A549 treated with CORT108297 at 1 μM for 4 hours (cell line): ENCODE measurements at places on chromosomes 11 and 22. TPM values are rescaled to one million over a fixed set of nuclear protein-coding genes. Genes with fewer than 3 reads are reported as not detected.

TSPO gene
- total RNA-seq: 137 to 248 TPM (median 239 TPM) in 5 replicates

SYCE3 gene
- total RNA-seq: 0.23 to 0.34 TPM (median 0.30 TPM) in 3 of 5 replicates, not detected in the others

FUT4 gene
- 2.2 to 2.9 TPM (median 2.6 TPM) in 5 replicates for total RNA-seq

POU2AF2 gene
- total RNA-seq: not detected in 5 replicates

MRGPRX4 gene
- not detected in 5 replicates for total RNA-seq

ZNF215 gene
- total RNA-seq: 0.85 to 1.3 TPM (median 1.1 TPM) in 5 replicates

KRTAP5-11 gene
- not detected in 5 replicates for total RNA-seq

MEI1 gene
- total RNA-seq: 0.17 TPM in 1 of 5 replicates, not detected in the others

SHISAL1 gene
- total RNA-seq: 5.4 to 6.7 TPM (median 6.1 TPM) in 5 replicates

TYR gene
- not detected in 5 replicates for total RNA-seq

BTBD18 gene
- not detected in 5 replicates for total RNA-seq

TRIM51 gene
- not detected in 5 replicates for total RNA-seq

SELENOM gene
- 56.8 to 79.9 TPM (median 72.3 TPM) in 5 replicates for total RNA-seq

NCF4 gene
- total RNA-seq: 0.07 TPM in 1 of 5 replicates, not detected in the others

MALAT1 gene
- 45.7 to 97.4 TPM (median 58.6 TPM) in 5 replicates for total RNA-seq

CD3E gene
- total RNA-seq: not detected in 5 replicates

HBB gene
- not detected in 5 replicates for total RNA-seq
